Dermis microvascular lymphatic vessel endothelial cell (primary cell): ENCODE measurements at places on chromosomes 2 and 18. TPM values are rescaled to one million over a fixed set of nuclear protein-coding genes. Genes with fewer than 3 reads are reported as not detected.

Gene SP5
- total RNA-seq = not detected in 2 replicates

Gene ATP6V1C2
- under 0.01 TPM in 2 replicates for total RNA-seq

Gene KCNK3
- not detected in 2 replicates for total RNA-seq

Gene IL36RN
- total RNA-seq = not detected in 2 replicates

- DNase-seq = no peak
Observed at GRCh38 chr2:148590612-148591011, 53.9 kb upstream of the EPC2 start.
